ENCODE measurements at places on chromosomes 6 and 20.

DNA sequence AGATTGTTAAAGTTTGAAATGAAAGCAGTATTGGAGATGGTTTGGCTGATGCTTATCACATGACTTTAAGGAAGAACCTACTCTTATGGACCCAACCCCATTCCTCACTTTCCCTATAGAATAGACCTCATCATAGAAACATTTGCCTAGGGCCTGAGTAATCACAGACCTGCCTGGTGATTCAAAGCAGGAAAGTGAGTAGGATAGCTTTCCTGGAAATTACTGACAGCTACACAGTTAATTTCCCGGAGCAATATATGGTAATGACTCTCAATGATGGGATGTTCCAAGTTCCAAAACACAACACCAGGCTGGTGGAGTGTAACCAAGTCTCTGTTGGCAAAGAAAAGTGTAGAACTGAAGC lies 233.8 kb downstream of the SIM1 start:
- peak; percentile 30 for DNase-seq

- DNase-seq, result no peak
Measured at GRCh38 chr20:62254021-62254724, 15.9 kb downstream of the OSBPL2 start.

- no peak for DNase-seq
Measured at GRCh38 chr6:138099832-138100231, 7.4 kb downstream of the PERP start.

DNA sequence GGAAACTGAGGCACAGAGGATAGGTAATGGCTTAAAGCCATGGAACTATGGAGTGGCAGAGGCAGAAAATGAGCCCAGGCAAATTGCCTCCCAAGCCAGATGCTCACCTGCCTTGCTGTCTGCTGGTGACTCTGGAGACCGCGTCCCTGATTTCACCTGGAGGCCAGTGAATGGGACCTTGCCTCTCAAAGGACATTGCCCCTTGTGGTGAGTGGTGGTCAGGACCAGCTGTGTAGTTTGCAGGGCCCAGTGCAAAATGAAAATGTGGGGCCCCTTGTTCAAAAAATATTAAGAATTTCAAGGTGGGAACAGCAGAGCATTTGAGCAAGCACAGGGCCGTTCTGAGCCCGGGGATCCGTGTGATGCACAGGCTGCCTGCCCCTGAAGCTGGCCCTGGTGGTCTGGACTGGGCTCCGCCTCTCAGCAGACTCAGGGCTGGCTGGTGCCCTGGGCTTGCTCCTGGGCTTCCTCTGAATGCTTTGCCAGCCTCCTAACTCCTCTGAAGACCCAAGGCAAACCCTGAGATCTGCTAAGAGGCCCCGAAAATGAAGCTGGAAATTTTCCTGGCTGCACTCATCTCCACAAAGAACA lies 19.8 kb upstream of the KCNG1 start:
- no peak for DNase-seq

DNA sequence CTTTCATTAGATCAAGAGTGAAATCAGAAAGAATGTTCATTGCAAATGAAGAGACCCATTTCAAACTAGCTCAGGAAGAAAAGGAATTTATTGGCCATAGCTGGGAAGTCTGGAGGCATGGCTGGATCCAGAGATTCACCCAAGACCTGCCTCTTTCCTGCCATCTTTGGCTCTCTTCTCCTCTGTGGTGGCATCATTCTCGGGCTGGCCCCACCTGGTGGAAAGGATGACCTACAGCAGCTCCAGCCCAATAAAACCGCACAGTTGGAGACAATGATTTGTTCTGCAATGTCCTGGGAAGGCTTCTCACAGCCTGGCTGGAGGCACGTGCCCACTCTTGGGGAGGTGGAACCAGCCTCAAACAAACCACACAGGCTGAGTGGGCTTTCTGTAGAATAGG lies 18.1 kb upstream of the FERMT1 start:
- DNase-seq, result no peak

DNA sequence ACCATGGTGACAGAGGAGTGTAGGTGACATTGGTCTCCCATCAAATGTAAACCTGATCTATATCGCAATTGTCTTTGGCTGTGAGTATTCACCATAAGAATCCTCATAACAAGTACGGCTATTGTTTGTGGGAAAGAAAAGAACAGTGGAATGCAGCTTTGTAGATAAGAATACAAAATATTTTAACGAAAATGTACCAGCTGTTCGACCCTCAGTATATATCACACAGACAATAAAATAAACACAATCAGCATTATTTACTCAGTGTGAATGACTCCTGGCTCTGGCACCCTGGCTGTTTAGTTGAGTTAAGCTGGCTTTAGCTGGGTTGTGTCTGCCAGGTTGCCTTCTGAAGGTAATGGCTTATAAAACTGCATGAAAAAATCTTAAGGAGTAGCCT lies 43.4 kb downstream of the SNRNP48 start:
- no peak for DNase-seq

All from pulmonary artery endothelial cell (primary cell).